Thymus (tissue), 14 donors: ENCODE measurements at places on chromosomes 6 and 20. TPM values are rescaled to one million over a fixed set of nuclear protein-coding genes. Genes with fewer than 3 reads are reported as not detected.

FILIP1 gene
- 1.8 TPM for polyA plus RNA-seq

SAPCD1 gene
- polyA plus RNA-seq: 9.7 TPM

TAAR2 gene
- not detected for polyA plus RNA-seq

GSTA4 gene
- 29.3 TPM for polyA plus RNA-seq

MYLK4 gene
- polyA plus RNA-seq: 0.52 TPM

DSN1 gene
- polyA plus RNA-seq: 16.4 TPM

RGS17 gene
- polyA plus RNA-seq: 1.6 TPM

ANKRD66 gene
- polyA plus RNA-seq: 0.09 TPM

GSTA3 gene
- not detected for polyA plus RNA-seq

TINAG gene
- polyA plus RNA-seq: 0.11 TPM

NHLRC1 gene
- 2.4 TPM for polyA plus RNA-seq

CALHM6 gene
- polyA plus RNA-seq: 45.3 TPM

EMILIN3 gene
- polyA plus RNA-seq: 0.37 TPM

MYLIP gene
- 25.5 TPM for polyA plus RNA-seq

TRIM31 gene
- polyA plus RNA-seq: 1.4 TPM

RAET1L gene
- polyA plus RNA-seq: 3.1 TPM

CCHCR1 gene
- polyA plus RNA-seq: 24.5 TPM

F13A1 gene
- 22.5 TPM for polyA plus RNA-seq

AVP gene
- polyA plus RNA-seq: 5.2 TPM

PHACTR2 gene
- polyA plus RNA-seq: 5.5 TPM

ZNF334 gene
- 9.3 TPM for polyA plus RNA-seq

DHX35 gene
- polyA plus RNA-seq: 7.1 TPM

CALHM4 gene
- 0.14 TPM for polyA plus RNA-seq

TSPO2 gene
- polyA plus RNA-seq: 0.09 TPM

OXT gene
- polyA plus RNA-seq: 3.6 TPM

TRAM2 gene
- polyA plus RNA-seq: 3.1 TPM

ZBP1 gene
- 3.4 TPM for polyA plus RNA-seq

TUBB2A gene
- polyA plus RNA-seq: 19.6 TPM

MYB gene
- polyA plus RNA-seq: 42.1 TPM

DPPA5 gene
- polyA plus RNA-seq: 0.39 TPM

FAM162B gene
- polyA plus RNA-seq: 1.9 TPM

LY6G6F gene
- polyA plus RNA-seq: not detected
